ENCODE measurements at places on chromosomes 4 and X. TPM values are rescaled to one million over a fixed set of nuclear protein-coding genes. Genes with fewer than 3 reads are reported as not detected.

DNA sequence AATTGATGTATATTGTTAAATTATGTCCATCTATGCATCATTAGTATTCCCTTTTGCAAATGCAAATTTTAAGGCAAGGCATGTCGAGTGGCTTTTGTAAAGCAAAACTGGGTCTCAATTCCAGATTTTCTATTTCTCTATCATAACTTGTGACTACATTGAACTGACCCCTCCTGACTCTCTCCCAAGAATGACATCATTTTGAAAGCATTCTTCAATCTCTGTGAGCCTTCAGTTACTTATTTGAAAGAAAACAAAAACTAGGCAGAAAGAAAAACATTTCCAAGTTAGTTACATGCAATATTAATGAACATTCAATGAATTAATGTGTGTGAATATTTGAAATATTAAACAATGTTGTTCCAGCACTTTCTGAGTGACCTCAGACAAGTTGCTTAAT is 314.3 kb upstream of the CLNK start:
- no peak for DNase-seq

The CCNA2 gene
- total RNA-seq = 1.2 TPM

The EDA2R gene
- total RNA-seq = 1.4 TPM

- DNase-seq = no peak
These were observed 349.7 kb downstream of the NR3C2 start for GRCh38 chr4:148092316-148093014.

The FAM149A gene
- total RNA-seq = 13.9 TPM

Measured in Right ventricle myocardium inferior (tissue), 1 donor.